Activated naive CD4-positive, alpha-beta T cell treated with anti-CD3 and anti-CD28 coated beads for 36 hours (primary cell): ENCODE measurements at places on chromosomes 4 and X.

- DNase-seq = no peak
Observed at GRCh38 chr4:169314906-169315305, 44.1 kb upstream of the SH3RF1 start.

GRCh38 chr4:179182741-179183140, 1740.5 kb upstream of the AGA start:
- DNase-seq = no peak

- DNase-seq = no peak
Observed at GRCh38 chr4:169238445-169238844, 32.3 kb downstream of the SH3RF1 start.

DNA sequence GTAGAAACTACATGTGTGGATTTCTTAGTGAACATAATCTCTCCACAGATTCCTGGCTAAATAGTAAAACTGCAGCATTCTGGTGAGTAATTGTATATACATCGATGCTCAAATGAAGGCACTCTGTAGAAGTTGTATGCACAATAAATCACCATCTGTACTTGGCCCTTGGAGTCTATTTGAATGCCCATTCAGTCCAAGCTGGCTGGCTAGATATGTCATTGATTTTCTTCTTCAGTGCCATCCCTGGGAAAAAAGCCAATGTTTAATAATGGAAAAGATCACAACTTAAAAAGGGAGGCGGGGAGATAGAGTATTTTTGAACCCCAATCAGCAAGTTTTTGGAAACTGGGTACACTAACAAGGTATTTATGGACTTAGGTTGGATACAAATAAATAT, 381.0 kb upstream of the TEX13C start:
- no peak for DNase-seq

GRCh38 chrX:21725916-21726315, 32.0 kb downstream of the SMPX start:
- no peak for DNase-seq

- DNase-seq = no peak
Observed at GRCh38 chr4:68338625-68339024, 11.3 kb downstream of the YTHDC1 start.

DNA sequence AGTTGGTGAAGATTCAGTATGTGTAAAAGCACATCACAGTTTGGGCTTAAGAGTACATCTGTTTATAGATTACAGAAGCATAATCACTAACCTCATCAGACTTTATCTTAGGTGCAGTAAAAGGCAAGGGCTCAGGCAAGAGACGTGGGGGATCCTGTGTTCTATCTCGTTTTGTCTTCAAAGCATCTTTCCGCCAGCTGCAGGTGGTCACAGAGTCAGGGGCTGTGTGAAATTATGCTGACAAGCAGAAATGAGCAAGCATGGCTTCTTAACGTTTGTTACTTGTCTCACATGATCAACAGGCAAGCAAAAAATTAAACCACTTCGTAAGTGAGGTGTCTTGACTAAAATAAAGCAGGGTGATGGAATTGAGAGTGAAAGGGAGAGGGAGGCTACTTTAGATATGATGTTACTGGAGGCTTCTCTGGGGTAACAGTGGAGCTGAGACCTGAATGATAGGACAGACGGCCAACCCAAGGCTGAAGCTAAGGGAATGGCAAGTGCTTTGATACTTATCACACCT, 1.4 kb upstream of the TEC start:
- peak; percentile 22 for DNase-seq

DNA sequence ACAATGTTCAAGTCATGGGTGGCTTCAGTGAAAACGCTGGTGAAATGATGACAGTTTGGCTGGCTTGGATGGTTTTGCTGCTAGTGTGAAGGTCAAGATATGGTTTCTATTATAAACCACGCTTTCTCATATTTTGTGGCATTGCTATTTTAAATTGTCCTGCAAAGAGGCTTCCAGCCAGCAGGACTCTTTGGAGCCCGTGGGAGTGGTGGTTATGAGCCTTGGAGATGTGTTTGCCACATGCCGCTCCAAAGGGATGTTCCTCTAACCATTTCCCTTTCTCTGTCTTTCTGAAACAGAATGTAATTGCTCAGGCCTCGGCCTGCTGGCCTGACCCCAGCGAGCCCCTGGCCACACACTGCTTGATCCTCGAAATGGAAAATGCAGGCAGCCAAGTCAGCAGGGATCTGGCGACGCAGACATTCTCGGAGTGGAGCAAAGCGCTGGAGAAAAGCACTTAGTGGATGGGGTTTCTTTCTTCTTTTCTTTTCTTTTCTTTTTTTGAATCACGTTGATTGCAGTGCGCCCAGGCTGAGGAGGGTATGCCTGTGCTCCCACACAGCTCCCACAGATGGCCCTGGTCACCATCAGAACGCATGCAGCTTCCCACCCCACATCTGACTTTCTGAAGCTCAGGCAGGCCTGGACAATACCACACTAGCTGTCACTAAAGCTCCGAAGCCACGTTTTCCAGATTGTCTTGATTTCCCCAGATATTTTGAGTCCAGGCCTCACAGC, 114.0 kb downstream of the ENPP6 start:
- DNase-seq = no peak

DNA sequence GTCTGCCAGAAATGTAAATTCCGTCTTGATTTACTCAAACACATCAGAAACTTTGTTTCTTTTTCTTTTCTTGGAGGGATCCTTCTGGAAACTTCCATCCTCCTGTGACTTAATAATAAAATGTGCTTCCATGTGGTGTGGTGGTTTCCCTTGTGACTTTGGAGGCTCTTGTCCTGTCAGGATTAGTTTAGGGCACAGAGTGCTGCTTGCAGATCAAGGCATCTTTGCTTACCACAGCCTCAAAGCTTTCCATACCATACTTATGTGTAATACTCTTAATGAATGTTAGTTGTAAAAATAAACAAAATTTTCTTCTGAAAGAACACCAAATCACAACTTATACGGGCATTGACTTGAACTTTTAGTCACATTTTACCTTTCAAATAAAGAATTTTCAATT, 27.4 kb downstream of the GBA3 start:
- no peak for DNase-seq

DNA sequence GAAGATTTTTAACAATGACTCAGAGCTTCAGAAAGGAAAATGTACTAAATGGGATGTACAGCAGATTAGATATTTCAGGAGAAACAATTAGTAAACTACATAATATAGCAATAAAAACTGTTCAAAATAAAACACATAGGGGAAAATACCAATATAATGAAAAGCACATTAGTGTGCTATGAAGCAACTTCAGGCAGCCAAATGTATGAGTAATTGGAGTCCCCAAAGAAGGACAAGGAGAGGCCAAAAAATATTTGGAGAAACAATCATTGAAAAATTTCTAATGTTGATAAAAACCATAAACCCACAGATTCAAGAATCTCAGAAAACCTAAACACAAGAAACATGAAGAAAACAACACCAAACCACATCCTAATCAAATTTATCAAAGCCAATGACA, 129.3 kb upstream of the CHRDL1 start:
- no peak for DNase-seq

DNA sequence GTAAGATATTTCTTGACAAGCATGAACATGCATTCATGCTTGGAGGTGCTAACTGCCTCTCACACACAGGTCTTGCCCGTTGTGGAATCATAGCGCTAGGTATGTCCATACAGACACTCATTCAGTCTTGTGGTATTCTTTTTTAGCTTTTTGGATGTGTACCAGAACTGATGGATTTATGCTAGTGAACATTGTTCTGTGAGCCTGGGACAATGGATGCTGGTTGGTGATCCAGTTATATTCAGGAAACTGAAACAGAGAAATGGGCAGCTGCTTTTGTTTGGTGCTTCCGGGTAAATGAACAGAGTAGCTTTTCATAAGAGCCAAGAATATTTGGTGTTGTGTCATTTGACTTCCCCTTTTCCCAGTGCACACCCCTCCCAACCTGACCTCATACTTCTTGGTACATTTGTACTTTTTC, 78.9 kb upstream of the SLC4A4 start:
- no peak for DNase-seq

GRCh38 chr4:184434501-184435066, 39.8 kb downstream of the IRF2 start:
- no peak for DNase-seq

GRCh38 chr4:64781737-64782326, 372.6 kb upstream of the TECRL start:
- no peak for DNase-seq

DNA sequence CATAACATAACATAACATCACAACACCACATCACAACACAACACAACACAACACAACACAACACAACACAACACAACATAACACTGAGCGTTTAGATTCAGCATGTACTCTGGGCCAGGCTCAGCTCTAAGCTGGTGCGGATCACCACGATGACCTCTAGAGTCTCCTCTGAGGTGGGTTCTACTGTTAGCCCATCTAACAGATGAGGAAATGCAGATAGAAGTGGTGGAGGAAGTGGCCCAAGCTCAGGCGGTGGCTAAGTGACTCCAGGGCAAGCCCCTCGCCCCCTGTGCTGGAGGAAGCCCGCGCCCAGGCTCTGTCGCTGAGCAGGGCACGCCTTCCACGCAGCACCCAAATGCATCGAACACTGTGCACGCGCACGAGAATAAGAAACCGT, 45.3 kb upstream of the CDKN2AIP start:
- DNase-seq = no peak

GRCh38 chr4:66307641-66308438, 637.6 kb upstream of the EPHA5 start:
- DNase-seq = no peak

DNA sequence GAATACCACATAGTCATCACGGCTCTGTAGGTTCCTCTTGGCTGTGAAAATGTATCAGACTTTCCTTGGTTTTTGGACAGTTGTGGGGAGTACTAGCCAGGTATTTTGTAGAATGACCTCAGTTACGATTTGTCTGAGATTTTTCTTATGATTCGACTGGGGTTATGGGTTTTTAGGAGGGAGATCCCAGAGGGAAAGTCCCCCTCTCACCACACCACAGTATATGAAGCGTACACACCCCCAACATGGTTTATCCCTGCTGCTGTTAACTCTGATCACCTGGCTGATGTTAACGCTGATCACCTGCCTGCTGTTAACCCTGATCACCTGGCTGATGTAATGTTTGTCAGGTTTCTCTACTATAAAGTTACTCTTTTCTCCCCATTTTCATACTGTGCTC, 72.6 kb downstream of the ANAPC4 start:
- DNase-seq = no peak

DNA sequence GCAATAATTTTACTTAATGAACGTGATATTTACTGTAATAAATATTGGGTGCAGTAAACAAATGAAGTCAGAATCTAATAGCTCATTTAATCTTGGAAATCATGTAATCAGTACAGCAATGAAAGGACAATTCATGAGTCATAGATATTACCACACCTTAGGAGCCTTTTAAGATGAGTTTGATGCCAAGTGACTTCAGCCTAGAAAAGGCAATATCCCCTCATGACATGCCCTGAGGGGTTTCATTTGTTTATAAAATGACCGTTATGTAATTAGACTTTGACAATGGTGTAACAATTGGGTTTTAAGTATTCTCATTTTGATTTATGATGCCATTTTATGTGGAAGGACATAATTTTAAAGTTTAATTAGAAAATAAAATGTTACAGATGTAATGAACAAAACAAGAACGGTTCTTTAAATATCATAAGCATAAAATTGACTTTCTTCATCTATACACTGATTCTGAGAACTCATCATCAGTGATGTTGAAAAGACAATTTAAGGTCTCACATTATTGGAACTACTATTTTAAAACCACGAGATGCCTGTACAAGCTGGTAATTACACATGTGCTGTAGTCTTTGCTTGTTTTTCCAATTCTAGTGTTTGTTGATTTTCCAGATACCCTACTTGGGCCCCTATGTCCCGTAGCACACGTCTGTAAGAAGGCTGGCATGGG, 5.0 kb downstream of the FGF2 start:
- no peak for DNase-seq

DNA sequence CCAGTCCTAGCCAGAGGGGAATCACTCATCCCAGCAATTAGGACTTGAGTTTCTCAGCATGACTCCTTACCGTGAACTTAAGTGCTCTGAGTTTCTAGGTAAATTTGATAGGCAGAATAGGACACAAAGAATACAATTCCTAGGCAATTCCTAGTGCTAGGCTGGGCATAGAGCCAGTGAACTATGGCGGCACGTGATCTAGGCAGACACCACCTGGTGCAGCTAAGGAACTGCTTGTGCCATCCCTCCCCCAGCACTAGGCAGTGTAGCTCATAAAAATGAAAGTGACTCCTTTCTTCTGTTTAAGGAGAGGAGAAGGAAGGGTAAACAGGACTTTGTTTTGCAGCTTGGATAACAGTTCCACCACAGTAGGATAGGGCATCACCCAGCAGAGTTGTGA, 736.3 kb upstream of the PCDH7 start:
- DNase-seq = no peak

DNA sequence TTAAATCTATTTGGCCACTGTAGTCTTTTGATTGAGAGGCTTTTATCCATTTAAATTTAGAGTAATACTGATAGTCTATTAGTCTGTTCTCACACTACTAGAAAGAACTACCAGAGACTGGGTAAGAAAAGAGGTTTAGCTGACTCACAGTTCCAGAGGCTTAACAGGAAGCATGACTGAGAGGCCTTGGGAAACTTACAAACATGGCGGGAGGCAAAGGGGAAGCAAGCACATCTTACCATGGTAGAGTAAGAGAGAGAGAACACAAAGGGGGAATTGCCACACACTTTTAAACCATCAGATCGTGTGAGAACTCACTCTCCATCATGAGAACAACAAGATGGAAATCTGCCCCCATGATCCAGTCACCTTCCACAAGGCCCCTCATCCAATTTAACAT, 410.9 kb downstream of the PDGFC start:
- no peak for DNase-seq

- DNase-seq = no peak
Observed at GRCh38 chrX:68307769-68308168, 125.5 kb downstream of the OPHN1 start.

DNA sequence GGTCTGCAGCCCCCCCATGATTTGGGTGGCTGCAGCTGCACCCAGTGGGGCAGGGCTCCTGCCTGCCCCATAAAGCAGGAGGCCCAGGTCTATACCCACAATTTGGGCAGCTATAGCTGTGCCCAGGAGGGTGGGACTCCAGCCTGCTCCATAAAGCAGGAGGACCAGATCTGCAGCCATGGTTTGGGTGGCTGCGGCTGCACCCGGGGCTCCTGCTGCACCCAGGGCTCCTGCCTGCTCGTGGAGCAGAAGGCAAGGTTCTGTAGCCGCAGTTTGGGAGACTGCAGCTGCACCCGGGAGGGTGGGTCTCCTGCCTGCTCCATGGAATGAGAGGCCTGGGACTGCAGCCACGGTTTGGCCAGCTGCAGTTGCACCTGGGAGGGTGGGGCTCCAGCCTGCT, 81.1 kb downstream of the ATRX start:
- DNase-seq = no peak
